ENCODE measurements at places on chromosomes 7 and 10. TPM values are rescaled to one million over a fixed set of nuclear protein-coding genes. Genes with fewer than 3 reads are reported as not detected.

The CALN1 gene
- total RNA-seq: not detected

GRCh38 chr7:138015096-138015495, 13.2 kb upstream of the CREB3L2 start:
- no peak for DNase-seq

DNA sequence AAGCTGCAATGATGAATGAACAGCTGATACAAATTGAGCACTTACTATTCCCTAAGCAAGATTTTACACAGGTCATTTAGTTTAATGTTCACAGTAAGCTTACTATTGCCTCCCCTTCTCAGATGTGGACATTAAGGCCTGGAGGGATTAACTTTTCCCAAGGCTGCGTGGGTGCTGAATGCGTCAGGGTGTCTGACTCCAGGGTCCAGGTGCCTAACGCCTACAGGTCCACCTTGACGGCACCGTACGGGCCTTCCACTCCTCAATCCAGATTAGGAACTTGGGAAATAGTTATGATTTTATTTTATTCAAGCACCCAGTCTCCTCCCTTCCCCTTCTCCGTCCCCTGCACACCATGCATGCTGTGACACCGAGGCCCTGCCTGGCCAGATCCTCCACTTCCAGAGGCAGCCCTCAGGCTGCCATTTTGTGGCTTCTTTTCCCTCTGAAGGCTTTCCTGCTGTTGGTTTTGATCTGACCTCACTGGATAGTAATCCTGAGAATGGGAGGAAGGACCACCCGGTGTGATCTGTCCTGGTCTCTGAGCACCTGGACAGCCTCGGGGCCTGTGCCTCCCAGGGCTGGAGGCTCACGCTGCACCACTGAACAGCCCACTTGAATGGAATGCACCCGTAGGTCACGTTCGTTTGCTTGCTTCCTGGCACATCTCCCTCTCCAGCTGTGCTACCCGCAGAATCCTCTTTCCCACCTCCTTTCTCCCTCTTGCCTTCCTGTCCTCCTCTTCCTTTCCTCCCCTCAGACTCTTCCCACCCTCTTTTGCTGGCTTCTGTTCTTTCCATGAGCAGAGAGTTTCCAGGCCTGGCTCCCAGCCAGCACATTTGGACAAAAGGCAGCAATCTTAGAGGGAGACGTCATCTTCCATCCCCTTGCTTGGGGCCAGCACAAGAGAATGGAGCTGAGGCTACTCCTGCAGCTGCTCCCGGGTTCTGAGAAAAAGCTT, 14.4 kb downstream of the DENND2A start:
- peak; percentile 72 for DNase-seq

DNA sequence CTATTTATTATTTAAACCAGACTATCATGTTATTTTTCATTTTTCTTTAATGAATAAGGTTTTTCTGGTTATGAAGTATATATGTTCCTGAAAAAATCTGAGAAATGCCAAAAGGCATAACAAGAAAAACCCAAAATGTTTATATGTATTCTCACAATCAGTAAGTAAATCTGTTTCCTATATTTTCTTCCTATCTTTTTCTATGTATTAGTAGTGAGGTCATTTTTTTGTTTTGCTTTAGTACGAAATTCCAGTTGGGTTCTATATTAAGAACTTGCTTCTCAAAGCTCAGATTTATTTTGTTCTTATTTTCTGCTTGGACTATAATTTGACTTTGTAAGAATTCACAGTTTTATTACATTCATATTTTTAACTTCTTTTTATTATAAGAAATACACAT, 287.5 kb upstream of the NFE2L3 start:
- DNase-seq: no peak

DNA sequence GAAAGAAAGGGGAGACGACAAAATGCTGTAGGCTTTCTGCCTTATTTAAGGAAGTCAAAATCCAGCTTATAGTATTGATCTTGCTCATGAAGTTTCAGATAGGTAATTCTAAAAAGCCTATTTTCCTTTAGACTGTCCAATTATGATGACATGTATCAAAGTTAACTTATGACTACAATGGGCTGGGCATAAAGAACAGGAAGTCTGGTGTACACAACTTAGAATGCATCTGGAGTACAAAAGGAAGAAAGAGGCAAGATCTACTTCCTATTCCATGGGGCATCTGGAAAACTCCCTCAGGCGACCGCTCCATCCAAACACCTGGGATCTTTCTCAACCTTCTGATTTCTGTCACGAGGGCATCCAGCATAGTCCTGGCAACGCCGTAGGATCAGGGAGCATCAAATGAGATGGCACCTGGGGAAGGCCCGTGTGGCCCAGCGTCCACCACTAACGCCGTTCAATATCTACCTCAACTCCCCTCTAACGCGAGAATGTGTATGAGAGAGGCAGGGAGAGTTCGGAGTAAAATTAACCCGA, 512 bp downstream of the FAM24B start:
- no peak for DNase-seq

All from stomach (tissue), 19 donors.